ENCODE measurements at places on chromosomes 16 and 17.

- peak; percentile 64 for DNase-seq
Observed at GRCh38 chr17:27455914-27456680, at the start of gene KSR1. Gene KSR1 (plus strand): TSS chr17:27456448. CDS start chr17:27456644, 196 bp downstream.

DNA sequence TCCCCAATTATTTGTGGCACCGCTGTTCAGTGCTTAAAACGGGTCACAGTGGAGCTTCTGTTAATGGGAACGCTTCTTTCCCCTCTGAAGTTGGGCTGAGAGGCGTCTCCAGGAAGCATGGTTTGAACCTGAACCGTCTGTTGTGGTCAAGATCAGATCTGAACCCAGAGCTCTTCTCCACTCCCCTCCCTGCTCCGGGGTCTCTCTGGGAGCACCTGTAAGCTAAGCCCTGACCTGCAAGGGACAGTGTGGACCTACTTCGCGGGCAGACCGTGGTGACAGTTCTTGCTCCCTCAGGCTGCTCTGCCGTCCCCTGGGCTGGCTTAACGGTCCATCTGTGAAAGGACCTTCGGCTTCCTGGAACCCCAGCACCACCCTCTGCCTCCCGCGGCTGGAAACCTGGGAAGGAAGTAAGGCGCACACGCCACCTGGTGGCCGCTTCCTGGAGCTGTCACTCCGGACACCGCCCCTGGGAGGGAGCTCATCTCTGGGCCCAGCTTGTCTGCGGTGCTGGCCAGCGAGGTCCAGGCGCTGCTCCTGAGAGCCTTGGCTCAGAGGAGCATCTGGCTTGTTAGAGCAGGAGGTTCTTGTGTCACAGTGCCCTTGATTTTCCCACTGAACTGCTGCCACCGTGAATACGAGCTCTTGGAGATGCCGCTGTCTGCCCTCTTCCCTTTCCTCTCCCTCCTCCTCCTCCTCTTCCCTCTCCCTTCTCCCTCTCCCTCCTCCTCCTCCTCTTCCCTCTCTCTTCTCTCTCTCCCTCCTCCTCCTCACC lies 518.5 kb upstream of the EEF2KMT start:
- peak; percentile 2 for DNase-seq

- DNase-seq = no peak
Observed at GRCh38 chr16:49586466-49587450, 213.2 kb downstream of the C16orf78 start.

GRCh38 chr17:50150354-50151040 lies at the start of gene PPP1R9B:
Gene PPP1R9B (minus strand): TSS chr17:50150677. CDS start chr17:50150513, 164 bp downstream.
- DNase-seq = no peak

DNA sequence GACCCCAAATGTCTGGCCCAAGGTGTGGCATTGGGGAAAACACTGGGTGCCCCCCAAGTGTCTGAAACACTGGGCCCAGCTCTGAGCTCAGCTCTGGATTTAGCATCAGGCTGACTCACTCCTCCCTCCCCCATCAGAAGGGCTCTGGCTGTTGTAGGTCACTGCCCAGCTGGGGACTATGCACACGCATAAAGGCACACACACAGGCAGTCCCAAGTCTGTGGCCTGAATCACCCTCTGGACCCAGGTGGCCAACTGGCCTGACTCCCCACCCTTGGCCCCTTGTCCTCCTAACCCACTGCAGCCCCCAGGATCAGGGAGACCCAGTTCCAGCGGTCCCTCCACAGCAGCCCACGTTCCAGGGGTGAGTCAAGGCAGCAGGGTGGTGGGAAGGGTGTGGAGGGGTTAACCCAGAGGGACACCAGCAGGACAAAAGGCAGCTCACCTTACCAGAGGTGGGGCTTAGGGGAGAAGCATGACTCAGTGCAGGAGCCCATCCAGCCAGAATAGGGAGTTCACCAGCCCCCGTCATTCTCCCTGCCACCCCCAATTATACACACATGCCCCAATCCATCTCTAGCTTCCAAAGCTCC lies 47.0 kb downstream of the MYO18A start:
- DNase-seq = peak; percentile 48

DNA sequence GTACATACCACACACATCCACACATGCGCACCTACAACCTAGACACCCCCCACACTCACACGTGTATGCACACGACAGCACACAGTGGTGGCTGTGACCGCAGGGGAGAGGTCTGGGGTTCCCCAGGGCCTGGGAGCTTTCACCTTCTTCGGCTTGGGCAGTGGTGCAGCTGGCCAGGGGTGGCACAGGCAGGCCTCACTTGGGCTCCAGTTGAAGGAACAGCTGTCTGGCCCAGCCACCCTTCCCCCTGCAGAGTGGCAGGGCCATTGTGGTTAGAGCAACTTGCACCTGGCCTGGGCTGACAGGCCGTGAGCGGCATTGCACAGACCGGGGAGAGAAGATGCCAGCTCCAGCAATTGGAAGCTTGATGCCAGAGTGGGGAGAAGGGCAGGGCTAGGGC lies 114.5 kb upstream of the GSE1 start:
- DNase-seq = no peak

- DNase-seq = no peak
Observed at GRCh38 chr17:33615861-33616260, 322.8 kb upstream of the ASIC2 start.

GRCh38 chr16:4317532-4318450 lies 1.9 kb downstream of the GLIS2 start:
- DNase-seq = no peak

DNA sequence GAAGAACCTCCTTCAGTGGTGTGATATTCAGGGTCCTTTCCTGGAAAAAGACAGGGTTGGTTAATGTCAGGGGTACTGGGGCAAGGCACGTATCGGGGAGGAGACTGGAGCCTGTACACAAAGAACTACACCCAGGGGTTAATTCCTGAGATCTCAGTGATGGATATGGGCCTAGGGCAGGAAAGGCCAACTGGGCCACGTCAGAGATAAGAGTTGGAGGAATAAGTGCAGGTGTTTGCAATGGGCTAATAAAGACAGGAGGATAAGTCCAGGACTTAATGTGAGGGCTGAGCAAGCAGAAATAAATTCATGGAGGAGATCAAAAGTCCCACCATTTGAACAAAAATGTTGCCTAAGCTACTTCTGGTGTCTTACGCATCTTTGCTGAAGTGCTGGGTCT lies 10.4 kb upstream of the HERPUD1 start:
- no peak for DNase-seq

DNA sequence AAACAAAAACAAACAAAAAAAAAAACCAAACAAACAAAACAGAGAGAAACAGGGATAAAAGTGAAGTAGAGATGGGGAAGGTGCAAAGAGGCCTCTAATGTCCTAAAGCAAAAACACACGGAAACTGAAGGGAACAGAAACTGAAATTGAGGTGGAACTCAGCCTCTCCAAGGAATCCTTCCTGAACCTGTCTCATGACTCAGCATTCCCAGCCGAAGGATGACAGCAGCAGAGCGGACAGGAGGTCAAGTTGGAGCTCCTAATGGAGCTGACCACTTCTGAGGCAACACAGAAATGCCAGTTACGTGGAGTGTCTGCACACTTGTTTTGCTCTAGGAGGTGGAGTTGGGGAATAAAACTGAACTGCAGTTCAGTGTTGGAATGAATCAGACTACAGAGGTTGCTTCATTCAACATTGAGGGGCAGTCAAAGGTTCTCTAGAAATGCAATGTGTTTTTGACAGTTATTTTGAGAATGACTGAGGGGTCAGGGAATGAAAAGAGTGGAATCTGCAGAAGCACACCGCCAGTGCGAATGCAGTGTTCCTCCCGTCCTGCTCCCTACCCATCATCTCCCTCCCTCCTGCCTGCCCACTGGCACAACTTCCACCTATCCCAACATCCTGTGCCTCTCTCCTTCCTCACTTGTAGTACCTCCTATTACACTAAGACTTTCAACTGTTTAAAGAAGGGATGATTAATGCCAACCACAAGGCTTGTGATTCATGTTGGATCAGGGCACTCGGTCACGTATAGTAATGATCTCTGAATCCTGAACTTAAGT lies 6.3 kb downstream of the UBE2O start:
- peak; percentile 54 for DNase-seq

DNA sequence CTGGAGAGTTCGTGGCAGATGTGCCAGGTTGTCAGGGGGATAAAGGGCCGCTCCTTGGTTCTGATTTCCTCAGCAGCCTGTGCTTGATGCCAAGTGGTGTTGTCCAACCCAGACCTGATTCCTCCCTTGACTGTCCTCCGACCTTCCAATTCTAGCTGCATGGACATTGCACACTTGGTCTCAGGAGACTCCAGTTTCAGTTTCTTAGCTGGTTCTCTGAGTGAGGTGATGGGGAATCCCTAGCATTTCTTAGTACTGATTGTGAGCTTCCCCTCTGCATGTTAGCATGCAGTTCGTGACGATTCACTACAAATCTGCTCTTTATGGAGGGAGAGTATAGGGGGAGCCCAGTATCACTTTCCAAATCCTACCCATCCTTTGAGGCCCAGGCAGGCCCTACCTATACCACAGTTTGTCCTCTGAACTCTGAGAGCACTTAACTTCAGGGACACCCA lies 12.4 kb upstream of the CCR7 start:
- no peak for DNase-seq

DNA sequence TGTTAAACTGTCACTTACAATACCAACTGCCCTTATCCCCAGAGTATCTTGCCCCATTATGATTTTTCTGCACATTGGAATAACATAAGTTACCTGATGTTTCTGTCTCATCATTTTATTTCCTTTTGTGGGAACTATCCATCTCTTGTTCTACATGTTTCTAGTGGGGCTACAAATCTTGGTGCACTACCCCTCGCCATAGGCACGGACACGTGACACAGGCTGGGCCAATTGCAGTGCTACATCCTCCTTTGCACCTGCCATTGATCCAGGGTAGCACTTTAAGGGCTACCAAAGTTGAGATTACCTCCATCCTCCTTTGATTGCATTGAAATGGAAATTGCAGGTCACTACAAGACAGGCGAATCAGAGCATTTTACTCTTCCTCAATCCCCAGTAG lies 14.2 kb upstream of the SYT17 start:
- DNase-seq = no peak

DNA sequence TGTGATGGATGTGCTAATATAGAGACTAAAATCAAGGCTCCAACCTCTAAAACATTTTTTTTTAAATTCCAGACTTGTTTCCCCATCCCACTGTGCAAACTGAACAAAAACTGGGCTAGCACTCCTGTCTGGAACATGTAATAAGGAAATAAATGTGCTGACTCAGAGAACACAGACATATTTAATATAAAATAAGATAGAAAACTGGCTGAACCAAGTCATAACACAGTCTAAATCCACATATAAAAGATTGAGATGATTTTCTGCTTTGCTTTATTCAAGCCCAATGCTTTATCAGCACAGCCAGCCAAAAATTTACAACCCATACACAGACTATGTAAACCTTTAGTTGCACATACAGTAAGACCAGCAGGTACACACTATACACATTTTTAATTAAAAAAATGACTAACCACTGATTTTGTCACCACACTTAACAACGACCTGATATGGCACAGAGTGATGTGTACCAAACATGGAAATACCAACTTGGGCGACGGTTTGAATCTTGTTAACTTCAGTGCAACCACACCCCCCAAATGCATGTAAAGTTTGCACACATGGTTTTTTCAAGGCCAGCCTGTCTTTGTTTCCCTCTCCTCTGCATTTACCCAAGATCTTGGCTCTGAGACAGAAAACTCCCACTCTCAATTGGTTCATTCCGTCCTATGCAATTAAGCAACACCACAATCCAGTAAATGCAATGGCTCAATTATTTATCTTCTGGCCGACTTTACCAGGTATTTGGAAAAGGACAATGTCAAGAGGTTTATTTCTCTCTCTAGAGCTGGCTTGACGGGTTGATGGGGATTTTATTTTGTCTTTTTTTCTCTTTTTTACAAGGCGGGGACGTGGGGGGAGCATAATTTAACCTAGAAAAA lies 1.2 kb downstream of the STAT3 start:
- peak; percentile 78 for DNase-seq

GRCh38 chr17:5893741-5894140 lies 176.4 kb upstream of the WSCD1 start:
- DNase-seq = no peak

GRCh38 chr17:47719411-47720152 lies 13.5 kb upstream of the TBX21 start:
- DNase-seq = peak; percentile 84

DNA sequence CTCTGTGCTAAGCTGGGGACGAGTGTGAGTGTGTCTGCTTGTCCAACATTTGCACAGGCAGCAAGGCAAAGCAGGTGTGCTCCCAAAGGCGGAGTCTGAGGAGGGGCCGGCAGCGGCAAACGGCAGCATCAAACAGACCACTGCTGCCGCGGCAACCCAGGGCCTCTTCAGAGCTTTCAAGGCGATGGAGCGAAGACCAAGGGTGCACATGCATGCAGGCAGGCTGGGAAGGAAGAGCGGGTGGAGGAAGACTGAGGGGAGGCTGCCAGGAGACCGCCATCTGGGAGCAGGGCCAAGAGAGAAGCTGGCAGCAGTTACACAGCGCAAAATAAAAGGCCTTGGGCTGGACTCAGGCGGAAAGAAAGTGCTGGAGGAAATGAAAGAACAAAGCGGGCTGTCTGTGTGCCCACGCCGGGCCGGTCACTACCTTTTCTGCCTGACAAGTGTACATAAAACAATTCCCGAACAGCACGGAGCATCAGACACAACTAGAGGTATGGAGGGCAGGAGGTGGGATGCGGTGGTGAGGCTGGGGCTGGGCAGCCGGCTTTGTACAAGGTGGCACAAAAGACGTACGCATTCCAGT lies 8.5 kb downstream of the TIMM22 start:
- DNase-seq = peak; percentile 52

- no peak for DNase-seq
Observed at GRCh38 chr17:39820541-39820940, 43.6 kb downstream of the IKZF3 start.

- no peak for DNase-seq
Observed at GRCh38 chr17:79311373-79311772, 236.7 kb downstream of the ENGASE start.

DNA sequence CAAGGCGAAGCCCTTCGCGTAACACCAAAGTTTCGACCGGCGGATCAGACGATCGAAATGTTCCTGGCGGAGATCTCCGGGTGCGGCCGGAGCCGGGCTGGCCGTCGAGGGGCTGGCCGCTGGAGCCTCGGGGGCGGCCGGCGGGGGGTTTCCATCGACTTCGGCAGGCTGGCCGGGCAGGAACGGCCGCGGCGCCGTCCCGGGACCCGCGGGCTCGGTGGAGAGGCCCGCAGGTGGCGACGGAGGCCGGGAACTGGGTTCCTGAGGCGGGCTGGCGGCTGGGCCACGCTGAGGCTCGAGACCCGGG lies 1.1 kb downstream of the EPOP start:
- no peak for DNase-seq
